ENCODE measurements at places on chromosomes 5 and 9.

DNA sequence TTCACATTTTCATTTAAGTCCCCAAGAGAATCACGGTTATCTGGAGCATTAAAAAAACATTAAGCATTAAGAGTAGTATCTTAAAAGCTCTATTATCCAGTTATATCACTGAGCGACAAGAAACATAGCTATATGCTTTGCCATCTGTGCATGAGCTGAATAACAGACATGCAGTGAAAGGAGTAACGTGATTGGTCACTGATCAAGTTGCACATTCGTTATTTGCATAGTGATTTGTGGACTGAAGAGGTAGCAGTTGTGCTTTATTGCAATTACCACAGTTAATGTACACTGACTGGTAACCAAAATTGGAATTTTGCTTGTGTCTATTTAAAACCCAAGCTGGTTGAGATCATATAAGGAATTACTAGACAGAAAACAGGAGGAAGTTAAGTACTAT lies 107.4 kb downstream of the MCTP1 start:
- no peak for DNase-seq

GRCh38 chr9:110180511-110181434 lies 27.2 kb downstream of the C9orf152 start:
- no peak for DNase-seq

DNA sequence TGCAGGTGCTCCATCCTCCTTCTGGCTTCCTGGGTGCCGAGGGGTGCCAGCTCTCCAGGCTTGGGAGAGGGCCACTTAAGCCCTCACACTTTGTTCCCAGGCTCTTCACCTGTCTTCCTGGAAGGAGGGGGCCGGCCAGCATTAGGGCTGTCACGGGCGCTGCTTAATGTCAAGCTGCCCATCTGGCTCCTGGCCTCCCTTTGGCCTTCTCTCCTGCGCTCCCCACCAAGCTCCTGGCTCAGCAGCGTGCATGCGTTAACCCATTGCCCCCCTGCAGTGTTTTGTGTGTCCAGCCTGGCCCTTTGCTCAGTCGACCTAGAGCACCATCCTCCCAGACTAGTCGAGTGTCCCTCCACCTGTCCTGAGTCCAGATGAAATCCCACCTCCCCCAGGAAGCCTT lies 21.3 kb downstream of the NTNG2 start:
- no peak for DNase-seq

DNA sequence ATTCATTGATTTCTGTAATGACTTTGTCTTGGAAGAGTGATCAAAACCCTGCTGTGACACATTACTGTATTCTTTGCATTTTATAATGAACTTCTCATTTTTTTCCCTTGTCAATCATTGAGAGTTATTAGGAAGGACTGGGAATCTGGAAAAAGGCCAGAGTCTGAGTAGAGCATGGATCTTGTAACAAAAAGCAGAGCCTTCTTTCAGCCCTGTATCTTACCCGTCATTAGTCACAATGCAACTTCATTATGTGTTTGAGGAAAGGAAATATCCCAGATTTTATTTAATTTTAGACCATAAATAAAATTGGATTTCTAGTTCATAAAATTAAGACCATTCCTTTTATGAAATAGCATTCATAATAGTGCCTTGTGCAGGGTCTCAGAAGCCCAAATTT lies 131.4 kb downstream of the ARHGEF28 start:
- no peak for DNase-seq

DNA sequence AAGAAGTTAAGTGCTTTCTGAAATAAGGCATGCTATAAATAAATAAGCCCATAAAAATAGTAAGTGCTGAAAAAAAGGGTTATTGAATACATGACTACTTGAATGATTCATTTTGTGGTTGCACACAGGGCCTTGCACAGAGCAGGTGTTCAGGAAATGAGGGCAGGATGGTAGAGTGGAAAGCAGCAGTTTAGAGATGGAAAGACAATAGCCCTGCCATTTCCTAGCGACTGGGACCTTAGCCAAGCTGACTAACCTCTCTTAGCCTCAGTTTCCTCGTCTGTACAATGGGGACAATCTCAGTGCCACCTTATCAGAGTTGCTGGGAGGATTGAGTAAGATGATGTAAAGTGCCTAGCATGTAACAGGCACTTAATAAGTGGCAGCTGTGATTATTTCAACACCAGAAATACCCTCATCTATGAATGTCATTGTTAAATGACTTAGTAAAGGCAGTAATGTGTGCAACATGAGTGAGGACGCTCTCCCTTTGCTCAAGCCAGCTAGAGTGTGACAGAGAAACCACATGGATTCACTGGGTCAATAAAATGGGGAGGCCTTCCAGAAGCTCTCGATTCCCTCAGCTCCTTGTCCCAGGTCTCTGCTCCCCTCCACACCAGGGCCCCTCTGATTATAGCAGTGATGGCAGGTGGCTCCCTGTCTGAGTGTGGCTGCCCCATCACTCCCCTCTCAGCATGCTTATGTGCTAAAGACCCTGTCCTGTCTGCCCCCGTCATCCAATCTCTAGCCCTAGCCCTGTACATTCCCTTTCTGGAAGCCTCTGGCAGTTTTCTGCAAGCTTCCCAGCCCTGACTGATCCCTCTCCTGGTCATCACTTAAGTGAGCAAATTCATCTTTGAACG lies 16.0 kb upstream of the PHF19 start:
- no peak for DNase-seq

Measured in femur (tissue), 1 donor.